ENCODE measurements at places on chromosomes 7 and 10.
A peak's percentile ranks its signal among the peaks of the same experiment; 100 is the strongest.

GRCh38 chr10:130635528-130635927 lies 499.3 kb downstream of the GLRX3 start:
- DNase-seq: peak; percentile 54

GRCh38 chr10:117545141-117546019 lies 2.8 kb downstream of the EMX2 start:
- DNase-seq: no peak

DNA sequence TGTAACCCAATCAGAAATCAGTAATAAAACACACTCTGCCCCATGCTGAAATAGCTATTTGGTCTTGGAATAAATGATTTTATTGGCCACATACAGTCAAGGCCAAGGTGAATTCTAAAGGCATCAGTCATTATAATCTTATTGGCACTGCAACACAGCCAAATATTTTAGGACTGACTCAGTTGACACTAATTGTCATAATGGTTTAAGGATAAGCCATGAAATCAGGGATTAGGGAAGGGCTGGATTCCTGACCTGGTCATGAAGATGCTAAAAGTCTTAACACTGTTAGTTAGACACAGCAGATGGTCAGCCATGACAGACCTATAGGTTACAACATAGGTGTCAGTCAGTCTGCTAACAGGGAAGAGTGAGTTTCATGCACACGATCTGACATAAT lies 330.3 kb upstream of the NPSR1 start:
- peak; percentile 95 for DNase-seq

- no peak for DNase-seq
Observed at GRCh38 chr10:51397695-51398094, 301.7 kb downstream of the CSTF2T start.
